ENCODE measurements at places on chromosomes 11 and 22. TPM values are rescaled to one million over a fixed set of nuclear protein-coding genes. Genes with fewer than 3 reads are reported as not detected.

Gene SPDYC
- total RNA-seq = not detected

Gene RBMXL2
- total RNA-seq = not detected

Gene CDPF1
- 6.2 TPM for total RNA-seq

Gene PDE2A
- total RNA-seq = 12.3 TPM

Gene KCNJ11
- total RNA-seq = 4.6 TPM

Gene NXPE4
- total RNA-seq = not detected

Gene SCGB1A1
- not detected for total RNA-seq

Gene SYT7
- 1.7 TPM for total RNA-seq

Gene OR51E2
- total RNA-seq = 0.10 TPM

Gene CSNK2A3
- total RNA-seq = 1.6 TPM

Gene DGCR6
- 3.2 TPM for total RNA-seq

Gene CLCF1
- total RNA-seq = 0.89 TPM

Gene GRAMD1B
- total RNA-seq = 3.4 TPM

Gene CCDC188
- 1.2 TPM for total RNA-seq

Gene GRM5
- total RNA-seq = 0.20 TPM

Gene SLC22A8
- not detected for total RNA-seq

Gene AQP11
- 1.1 TPM for total RNA-seq

Gene MMP12
- total RNA-seq = 0.10 TPM

Gene APLP2
- total RNA-seq = 186 TPM

Gene CRYBB1
- 0.99 TPM for total RNA-seq

Gene ROBO4
- 9.7 TPM for total RNA-seq

Gene ALX4
- total RNA-seq = 3.7 TPM

Gene PLAAT5
- 8.2 TPM for total RNA-seq

Gene GGTLC3
- total RNA-seq = not detected

Gene CECR2
- total RNA-seq = 2.8 TPM

Gene TCIRG1
- total RNA-seq = 22.5 TPM

Gene EMID1
- 18.5 TPM for total RNA-seq

Gene JHY
- 5.6 TPM for total RNA-seq

Gene LUZP2
- 4.6 TPM for total RNA-seq

Gene TREH
- not detected for total RNA-seq

Gene DNAJB7
- total RNA-seq = not detected

Gene OTOG
- total RNA-seq = under 0.01 TPM

Gene OR4C3
- total RNA-seq = not detected

Gene TRIM51
- total RNA-seq = not detected

Data from skin of body (tissue), 3 donors.